D721Med (cell line): ENCODE measurements at places on chromosomes 2 and 18.

DNA sequence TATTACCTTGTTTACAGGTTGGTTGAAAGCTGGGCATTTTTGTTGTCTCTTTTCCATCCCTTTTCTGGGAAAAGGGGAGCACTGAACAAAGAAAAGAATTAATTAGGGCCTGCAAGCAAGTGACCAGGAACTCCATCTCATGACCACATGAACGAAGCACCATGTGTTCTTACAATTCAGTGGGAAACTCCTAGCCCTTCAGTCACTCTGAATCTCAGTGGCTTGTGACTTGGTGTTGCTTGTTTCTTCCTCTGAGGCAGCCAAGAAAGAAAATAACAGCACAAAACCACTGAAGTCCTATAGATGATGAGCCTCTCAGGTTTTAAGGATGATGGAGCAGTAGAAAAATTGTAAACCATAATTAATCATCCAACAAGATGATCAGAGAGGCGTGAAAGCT, 129.1 kb upstream of the CAB39 start:
- DNase-seq: no peak

DNA sequence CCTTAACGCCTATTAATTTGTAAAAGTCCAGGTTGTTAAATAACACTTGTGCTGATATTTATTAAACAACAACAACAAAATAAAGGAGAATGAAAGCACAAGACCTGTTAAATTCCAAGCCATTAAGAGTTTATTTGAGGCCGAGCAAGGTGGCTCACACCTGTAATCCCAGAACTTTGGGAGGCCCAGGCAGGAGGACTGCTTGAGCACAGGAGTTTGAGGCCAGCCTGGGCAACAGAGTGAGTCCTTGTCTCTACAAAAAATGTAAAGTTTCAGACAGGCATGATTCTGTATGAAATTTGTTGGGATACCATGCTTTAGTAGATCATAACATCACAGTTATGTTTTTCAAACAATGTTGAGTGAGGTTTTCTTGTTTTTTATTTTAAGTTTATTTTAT, 17.1 kb downstream of the PELI1 start:
- no peak for DNase-seq

- no peak for DNase-seq
Measured at GRCh38 chr2:170180031-170180566, 2.2 kb downstream of the MYO3B start.

GRCh38 chr2:7841751-7842150, 840.1 kb upstream of the ID2 start:
- DNase-seq: no peak

- DNase-seq: no peak
Measured at GRCh38 chr2:37550190-37550589, 121.3 kb downstream of the CDC42EP3 start.

GRCh38 chr2:237066396-237066795, 19.3 kb upstream of the COPS8 start:
- DNase-seq: no peak

GRCh38 chr2:227351639-227352038, 26.6 kb downstream of the MFF start:
- no peak for DNase-seq

- DNase-seq: no peak
Measured at GRCh38 chr2:201546576-201546975, 95.0 kb downstream of the STRADB start.

DNA sequence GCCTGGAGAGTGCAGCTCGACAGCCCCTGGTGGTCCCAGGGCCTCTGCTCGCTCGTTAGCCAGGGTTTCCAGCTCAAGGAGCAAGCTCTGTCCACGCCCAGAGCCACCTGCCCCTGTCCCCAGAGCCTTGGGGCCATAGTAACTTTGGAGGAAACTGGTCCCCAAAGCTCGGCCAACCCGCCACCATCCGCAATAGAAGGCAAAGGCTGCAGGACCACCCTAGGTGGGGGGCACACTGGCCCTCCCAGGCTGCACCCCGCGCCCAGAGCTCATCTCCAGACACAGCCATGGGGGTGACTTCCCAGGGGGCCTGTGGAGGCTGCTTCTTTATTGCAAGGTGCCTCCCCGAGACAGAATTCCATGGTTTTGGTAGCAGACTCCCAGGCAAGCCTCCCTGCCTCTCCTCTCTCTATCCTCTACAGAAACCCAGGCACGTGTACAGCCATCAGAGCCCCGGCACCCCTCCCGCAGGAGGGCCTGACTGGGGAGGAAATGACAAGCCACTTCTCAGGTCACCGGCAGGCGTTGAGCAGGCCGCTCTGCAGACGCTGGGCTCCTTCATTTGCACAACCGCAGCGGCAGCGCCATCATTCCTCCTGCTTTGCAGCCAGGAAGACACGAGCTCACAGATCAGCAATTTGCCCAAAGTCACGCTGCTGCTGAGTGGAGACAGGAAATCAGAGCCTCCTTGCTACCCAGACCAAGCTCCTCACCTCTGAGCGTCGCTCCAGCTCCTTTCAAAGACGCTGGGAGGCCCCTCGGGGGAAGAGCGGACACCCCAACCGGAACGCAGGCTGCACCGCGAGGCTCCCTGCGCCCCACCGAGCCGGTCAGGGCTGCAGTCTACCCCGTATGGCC, 80.2 kb downstream of the NDUFA10 start:
- DNase-seq: no peak

DNA sequence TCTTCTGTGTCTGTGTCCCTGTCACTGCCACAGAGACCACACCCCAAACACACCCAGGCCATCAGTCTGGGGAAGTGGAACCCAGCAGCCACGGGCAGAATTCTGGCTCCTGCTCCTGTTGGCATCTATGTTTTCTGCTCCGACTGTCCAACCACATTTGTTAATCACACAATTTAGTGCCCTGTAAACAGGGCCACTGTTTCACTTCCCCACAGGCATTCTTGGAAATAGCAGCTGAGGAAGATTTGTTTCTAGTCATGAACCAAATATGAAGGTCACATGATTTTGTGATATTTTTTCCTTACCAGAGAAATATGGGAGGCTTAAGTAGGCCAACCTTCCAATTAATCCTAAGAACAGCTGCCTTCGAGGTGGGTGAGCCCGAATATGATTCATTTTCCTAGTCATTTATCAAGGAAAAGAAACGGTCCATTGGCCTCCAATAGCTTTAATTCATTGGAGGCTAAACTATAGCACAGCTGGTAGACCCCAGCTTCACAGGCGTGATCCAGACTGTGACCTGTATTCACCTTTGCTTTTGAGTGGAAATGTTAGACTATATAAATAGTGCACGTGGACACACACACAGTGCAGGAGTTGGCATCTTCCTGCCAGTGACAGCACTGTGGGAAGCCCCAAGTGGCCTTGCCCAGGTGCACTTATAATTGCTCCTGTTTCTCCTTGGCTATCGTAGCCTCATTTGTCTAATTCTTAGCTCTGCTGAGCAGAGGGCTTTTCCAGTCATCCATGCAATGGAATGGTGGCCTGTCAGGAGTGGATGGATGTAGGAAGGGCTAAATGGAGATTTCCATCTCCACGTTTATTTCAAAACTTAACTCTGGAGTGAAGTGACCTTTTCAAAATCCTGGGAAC, 267.9 kb downstream of the LPIN1 start:
- DNase-seq: no peak

DNA sequence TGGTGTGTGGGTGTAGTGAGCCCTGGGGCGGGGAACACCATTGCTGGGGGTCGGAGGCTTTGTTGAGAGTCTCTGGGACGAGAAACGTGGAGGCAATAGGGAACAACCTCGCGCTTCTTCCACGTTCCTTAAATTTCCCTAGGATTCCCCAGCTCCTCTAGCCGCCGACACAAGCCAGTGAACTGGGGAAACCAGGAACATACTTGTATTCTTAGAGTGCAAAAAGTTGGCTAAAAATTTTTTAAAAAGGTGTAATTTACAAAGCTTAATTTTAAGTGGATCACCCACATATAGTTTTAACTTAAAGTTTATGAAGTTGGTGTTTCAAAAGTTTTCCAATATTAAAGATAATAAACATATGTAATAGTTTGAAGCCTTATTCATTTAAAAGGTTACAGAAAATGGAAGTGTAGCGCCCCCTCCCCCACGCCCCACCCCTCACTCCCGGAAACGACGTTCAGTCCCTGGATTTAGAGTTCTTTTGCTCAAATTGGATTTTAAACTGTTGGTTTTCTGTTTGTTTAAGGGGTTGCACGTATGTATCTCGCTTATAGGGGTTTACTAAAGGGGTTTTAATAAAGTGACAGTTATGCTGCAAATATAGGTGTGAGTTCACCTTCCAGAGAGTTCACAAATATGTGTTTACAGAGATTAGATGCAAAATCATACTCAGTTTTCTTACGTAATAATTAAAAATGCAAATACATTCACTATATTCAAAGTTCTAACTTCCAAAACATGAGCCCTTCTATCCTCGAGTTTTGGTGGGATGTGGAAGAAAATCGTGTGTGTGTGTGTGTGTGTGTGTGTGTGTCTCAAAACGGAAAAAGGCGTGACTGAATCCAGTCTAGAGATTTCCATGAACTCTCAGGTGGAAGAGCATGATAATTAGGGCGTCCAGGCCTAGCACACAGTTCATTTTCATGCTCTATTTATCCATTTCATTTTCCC, 872 bp downstream of the DSG2 start:
- DNase-seq: no peak
